ENCODE measurements at places on chromosomes 3 and 15.
A peak's percentile ranks its signal among the peaks of the same experiment; 100 is the strongest.

GRCh38 chr15:81407718-81408117 lies 33.7 kb upstream of the TMC3 start:
- no peak for DNase-seq

- DNase-seq, result no peak
Measured at GRCh38 chr15:64855205-64855975, 13.7 kb downstream of the PLEKHO2 start.

GRCh38 chr3:64224826-64225610 lies at the start of gene PRICKLE2:
Gene PRICKLE2 (minus strand): TSS chr3:64225466. CDS start chr3:64198927, 26,539 bp downstream.
- no peak for DNase-seq

DNA sequence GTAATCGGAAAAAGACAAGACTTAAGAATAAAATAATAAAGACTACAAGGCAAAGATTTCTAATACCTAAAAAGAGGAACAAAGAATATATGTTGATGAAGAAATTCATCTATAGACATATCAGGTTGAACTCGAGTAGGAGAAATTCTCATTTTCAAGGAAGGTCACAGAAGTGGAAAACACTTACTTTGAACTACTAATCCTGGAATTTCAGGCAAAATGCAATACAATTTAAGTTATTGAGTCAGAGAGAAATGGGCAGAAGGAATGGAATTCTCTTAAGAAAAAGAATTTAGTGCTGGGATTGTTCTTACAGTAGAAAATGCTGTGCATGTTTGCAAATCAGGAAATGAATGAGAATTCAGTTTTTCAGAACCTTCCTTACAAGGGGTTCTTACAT lies 135.9 kb upstream of the TGFBR2 start:
- DNase-seq, result no peak

GRCh38 chr3:182803596-182803995 lies 10.3 kb downstream of the ATP11B start:
- DNase-seq, result no peak

- DNase-seq, result no peak
Measured at GRCh38 chr3:113275583-113275928, 64.2 kb downstream of the BOC start.

DNA sequence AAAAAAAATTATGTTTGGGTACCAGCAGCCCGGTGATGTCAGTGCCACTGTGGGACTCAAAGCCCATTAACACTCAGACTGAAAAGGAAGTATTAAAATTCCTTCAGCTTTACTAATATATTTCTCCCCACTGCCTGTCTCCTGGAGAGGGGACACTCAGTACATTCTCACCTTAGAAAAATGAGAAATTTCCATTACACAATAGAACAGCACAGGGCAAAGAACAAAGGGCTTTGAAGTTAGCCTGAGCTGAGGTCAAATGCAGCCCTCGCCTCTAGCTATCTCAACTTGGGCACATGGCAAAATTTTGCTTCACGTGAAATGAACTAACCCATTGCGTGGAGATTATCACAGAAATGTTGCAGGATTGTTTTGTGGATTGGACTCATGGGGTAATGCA lies 80.8 kb downstream of the RARB start:
- DNase-seq, result no peak

GRCh38 chr3:118001380-118001779 lies 1033.3 kb downstream of the IGSF11 start:
- no peak for DNase-seq

- no peak for DNase-seq
Measured at GRCh38 chr3:120688121-120688520, 6.1 kb upstream of the HGD start.

- no peak for DNase-seq
Measured at GRCh38 chr15:73927476-73928240, 1.4 kb downstream of the LOXL1 start.

DNA sequence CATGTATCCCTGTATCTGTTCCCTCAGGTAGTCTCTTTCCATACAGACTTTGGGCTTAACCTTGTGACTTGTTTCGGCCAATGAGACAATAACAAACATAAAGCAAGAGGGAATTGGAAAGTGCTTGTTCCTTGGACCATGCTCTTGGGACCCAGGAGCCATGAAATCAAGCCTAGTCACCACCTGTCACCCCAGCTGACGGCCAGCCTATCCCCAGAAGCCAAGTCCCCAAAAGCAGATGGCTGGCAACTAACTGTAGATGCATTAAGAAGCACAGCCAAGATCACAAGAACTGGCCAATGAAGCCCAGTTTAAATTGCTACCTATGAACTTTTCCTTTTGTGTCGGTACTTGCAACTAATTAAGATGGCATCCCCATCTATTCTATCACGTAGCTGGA lies 822.0 kb downstream of the CADM2 start:
- DNase-seq, result no peak

GRCh38 chr3:117801912-117802239 lies 1092.3 kb downstream of the TUSC7 start:
- no peak for DNase-seq

DNA sequence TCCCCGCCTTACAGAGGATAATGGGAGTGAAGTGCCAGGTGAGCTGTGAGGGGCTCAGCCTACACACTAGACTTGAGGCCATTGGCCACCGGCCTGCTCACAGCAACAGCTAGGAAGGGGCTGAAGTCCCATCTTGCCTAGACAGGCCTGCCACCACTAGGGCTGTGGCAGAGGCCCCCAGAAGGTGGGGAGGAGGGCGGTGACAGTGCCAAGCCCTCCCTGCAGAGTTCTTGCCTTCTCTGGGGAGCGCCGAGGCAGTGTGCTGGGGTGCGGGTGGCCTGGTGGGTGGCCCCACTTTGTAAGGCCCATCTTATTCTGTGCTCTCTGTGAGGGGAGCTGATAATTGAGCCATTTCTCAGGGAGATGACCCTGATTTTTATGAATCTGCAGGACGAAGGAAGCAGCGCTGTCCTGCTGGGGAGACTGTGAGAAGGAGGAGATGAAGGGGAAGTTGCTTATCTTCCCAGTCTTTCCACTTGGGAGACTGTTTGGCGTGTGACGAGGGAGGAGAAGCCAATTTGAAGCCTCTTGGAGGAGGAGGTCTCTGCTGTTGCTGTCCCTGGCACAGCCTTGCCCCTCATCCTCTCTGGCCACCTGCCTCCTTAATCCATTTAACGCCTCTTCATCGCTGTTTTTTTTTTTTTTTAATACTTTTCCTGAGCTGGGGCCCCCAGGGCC lies 104.3 kb downstream of the LINGO1 start:
- no peak for DNase-seq

GRCh38 chr15:66756295-66756694 lies 54.3 kb downstream of the SMAD6 start:
- DNase-seq, result no peak

GRCh38 chr3:175868626-175869025 lies 1009.5 kb downstream of the NAALADL2 start:
- no peak for DNase-seq

DNA sequence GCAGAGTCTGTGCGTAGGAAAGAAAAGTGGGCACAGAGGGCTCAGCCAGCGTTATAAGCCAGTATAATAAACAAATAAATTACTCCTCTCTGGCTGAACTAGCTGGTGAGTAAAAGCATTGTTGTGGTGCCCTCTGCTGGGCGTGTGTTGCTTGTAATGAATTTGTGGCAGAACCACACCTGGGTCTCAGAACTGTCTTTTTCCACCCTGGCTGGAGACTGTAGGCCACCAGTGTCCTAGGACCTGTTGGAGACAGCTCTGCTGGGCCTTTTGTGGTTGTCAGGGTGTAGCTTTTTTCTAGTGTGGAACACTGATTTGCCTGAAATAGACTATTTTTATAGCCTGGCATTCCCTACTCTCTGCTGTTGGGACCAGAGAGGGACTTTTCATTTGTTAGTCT lies 130.5 kb upstream of the EIF1B start:
- peak; percentile 81 for DNase-seq

DNA sequence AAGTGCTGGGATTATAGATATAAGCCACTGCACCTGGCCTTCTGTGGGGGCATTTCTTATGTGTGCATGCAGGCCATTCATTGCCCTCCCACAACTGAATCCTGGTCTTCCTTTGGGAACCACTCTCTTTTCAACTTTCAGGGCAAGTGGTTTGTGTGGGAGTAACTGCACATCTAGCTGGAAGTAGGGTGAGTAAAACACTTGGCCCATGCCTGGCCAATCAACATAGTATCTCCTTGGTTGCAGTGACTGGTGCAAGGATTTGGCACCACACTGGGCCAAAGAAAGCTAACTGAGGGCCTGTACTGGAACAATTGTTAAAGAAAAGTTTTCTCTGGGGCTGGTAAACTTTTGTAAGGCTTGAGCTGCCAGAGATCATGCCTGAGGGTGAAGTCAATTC lies 189.2 kb upstream of the FEZF2 start:
- no peak for DNase-seq

- DNase-seq, result no peak
Measured at GRCh38 chr3:128620268-128620691, 30.3 kb downstream of the RPN1 start.

DNA sequence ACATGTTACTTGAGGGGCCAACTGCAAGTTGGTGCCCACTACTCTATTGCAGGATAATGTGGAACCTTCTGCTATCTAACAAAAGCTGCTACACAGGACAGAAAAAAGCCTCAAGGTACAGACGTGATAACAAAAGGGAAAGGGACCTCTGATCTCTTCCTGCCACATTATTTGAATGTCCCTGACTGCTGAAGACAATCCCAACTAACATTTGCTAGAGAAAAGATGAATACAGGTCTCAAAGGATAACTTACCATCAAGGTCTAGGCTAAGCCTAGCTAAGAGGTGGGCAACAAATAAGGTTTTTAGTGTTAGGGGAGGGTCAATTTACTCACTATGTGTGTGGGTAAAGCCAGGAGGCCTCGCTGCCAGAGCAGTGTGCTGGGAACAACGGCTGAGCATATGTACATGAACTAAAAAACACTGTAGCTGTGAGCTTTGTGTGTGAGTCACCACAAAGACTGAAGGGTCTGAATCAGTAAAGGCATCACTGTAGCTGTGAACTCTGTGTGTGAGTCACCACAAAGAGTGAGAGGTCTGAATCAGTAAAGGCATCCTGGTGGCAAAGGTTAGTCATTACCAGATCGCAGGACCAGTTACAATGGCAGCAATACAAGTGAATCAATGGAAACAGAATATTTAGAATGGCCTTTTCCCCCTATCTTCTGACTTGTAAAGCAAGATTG lies 111.7 kb downstream of the LMLN start:
- DNase-seq, result no peak

GRCh38 chr3:148367756-148368155 lies 329.9 kb upstream of the AGTR1 start:
- no peak for DNase-seq

DNA sequence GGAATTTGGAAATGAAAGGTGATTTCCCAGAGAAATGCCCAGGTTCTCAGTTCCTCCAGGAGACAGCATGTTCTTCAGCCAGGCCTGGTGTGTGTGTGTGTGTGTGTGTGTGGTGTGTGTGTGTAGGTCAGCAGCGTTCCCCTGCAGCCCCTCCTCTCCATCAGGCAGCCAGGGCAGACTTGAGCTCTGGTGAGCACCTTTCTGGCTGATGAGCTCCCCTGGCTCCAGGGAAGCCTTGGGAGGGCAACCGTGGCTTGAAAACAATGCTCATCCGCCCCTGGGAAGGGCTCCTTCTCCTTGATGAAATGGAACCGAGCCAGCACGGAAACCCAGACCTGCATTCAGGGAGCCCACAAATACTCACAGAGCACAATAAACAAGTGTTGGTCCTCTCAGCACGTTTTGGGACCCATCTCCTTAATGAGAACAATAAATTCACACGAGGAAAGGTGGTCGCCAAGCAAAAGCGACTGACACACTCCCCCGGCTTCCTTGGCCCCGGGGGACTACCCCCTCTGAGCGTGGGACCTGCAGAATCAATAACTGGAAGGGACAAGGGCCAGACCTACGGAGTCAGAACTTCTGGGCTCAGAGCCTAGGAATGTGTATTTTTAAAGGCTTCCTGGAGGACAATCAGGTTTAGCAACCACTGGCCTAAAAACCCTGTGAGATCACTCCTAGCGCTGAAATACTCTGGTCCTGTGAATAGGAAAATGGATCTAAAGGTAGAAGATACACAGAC lies 38.6 kb upstream of the HES1 start:
- no peak for DNase-seq

- no peak for DNase-seq
Measured at GRCh38 chr15:70501849-70502248, 261.5 kb downstream of the UACA start.

GRCh38 chr3:124584552-124585391 lies 145.5 kb upstream of the UMPS start:
- no peak for DNase-seq

GRCh38 chr15:52556524-52557273 lies 12.1 kb downstream of the ARPP19 start:
- DNase-seq, result no peak

DNA sequence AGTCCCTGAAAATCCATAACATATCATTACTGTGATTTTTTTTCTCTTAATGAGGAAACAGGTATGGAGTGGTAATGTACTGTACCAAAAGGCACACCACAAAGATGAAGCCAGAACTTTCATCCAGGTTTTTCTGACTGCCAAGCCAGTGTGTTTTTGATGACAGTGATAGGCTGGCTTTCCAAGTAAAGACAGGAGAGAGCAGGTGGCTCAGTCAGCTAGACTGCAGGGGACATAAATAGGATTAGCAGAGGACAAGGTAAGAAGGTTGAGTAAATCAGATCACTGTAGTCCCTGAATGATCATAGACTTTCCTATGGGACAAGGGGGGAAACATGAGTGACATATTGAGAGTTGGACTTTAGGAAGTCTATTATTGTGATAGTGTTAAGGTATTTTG lies 127.9 kb downstream of the GADL1 start:
- DNase-seq, result no peak

GRCh38 chr3:87997966-87998365 lies 60.8 kb downstream of the CGGBP1 start:
- DNase-seq, result no peak

DNA sequence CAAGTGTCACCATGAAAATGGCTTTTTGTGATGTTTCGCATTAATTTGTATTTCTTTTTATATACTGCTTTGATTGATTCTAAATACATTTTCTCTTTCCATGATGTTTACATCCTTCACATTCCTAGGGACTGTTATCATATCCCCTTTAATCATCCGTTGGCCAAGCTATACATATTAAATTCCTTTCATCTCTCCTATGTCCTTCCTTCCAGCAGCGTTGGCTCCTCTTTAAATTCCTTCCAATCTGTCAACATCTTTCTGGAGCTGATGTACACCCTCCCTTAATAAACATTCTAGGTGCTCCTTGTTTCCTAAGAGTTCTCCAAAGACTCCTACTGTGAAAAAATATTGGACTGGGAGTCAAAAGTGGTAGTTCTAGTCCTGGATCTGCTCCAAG lies 87.8 kb downstream of the IGF2BP2 start:
- no peak for DNase-seq
